ENCODE measurements at places on chromosomes 5 and 9.

DNA sequence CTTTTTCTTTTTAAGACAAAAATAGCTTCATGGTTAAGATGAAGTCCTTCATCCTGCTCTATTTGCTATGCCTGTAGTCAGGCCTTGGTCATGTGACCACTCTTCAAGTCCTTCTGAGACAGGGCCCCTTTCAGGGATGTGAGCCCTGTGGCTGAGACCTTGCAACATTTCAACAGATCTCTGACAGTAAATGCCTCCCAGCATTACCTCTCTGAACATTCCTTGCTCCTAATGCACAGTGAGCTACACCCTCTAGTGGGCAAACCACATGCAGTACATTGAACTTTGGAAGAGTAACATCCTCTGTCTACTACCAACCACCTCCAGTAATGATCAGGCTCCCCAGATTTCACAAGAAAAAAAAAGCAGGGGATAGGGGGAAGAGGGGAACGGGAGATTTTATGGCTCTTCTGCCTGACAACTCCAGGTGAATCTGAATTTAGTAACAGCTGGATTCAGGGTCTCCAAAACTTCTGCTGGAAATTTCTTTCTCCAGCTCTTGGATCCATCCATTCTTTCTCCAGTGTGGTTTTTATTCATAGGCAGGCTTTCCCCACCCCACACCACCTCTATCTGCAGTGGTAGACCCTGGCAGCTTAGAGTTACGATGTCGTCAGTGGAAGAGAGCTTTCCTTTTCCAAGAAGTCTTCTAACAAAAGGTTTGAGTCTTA, 8.9 kb upstream of the FBXO38 start:
- no peaks in the 10 kb centered on the region for H3K36me3 ChIP-seq
- no peaks in the 10 kb centered on the region for H3K4me1 ChIP-seq
- no peaks in the 10 kb centered on the region for H3K27me3 ChIP-seq
- H3K4me3 ChIP-seq, result no peak overlapping the region

DNA sequence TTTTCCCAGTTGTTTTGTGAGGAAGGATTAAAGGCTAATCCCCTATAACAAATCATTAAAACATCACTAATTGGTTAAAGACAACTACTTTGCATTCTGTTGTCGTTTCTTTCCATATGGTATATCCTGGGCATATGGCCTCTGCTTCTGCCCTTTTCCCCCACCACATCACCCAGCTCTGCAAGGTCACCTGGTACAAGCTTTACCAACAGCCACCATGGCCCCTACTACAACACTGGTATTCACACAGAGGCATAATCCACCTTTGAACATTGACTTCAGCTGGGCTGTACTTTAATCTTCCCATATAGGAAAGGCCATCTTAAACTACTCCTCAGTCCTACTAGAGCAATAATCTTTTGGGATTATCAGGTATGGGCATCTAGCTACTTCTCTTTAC, 866.1 kb downstream of the TLE4 start:
- H3K27ac ChIP-seq, result no peak overlapping the region
- no peak overlapping the region for H3K4me3 ChIP-seq
- no peaks in the 10 kb centered on the region for H3K4me1 ChIP-seq
- DNase-seq, result no peak

GRCh38 chr9:120532475-120532874, 47.5 kb downstream of the CDK5RAP2 start:
- H3K27me3 ChIP-seq, result no peaks in the 10 kb centered on the region
- H3K36me3 ChIP-seq, result peaks cover 2% of the 10 kb centered on the region
- H3K4me1 ChIP-seq, result no peaks in the 10 kb centered on the region
- peak; percentile 53 for DNase-seq
- no peak overlapping the region for H3K27ac ChIP-seq

GRCh38 chr9:11792870-11793269, 900.3 kb upstream of the TYRP1 start:
- no peak overlapping the region for H3K4me3 ChIP-seq
- no peaks in the 10 kb centered on the region for H3K36me3 ChIP-seq
- H3K27ac ChIP-seq, result no peak overlapping the region
- H3K4me1 ChIP-seq, result no peaks in the 10 kb centered on the region
- no peak for DNase-seq
- H3K27me3 ChIP-seq, result no peaks in the 10 kb centered on the region

DNA sequence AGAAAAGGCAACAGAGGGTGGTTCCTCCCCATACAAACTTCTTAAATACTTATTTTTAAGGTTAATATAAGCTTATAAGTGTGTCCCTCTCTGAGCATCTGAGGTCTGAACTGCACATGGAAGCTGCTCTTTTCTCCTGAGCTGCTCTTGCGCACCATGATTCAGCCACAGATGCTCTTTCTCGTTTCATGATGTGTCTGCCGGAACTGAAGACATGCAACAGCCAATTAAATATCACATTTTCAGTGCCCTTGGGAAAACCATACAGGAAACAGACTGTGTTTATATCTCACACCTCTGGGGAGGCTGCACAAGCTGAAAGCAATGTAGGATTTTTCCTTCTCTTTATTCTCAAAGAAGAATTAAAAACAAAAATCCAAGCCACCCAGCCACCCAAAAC, 96.8 kb upstream of the NREP start:
- H3K36me3 ChIP-seq, result no peaks in the 10 kb centered on the region
- peaks cover 2% of the 10 kb centered on the region for H3K4me1 ChIP-seq
- H3K27me3 ChIP-seq, result no peaks in the 10 kb centered on the region
- no peak overlapping the region for H3K4me3 ChIP-seq
- no peak overlapping the region for H3K27ac ChIP-seq
- DNase-seq, result peak; percentile 61

- H3K27ac ChIP-seq, result peak overlapping the region; percentile 81
- H3K27me3 ChIP-seq, result no peaks in the 10 kb centered on the region
- peaks cover 44% of the 10 kb centered on the region for H3K4me1 ChIP-seq
- H3K4me3 ChIP-seq, result no peak overlapping the region
These were observed 20.4 kb downstream of the ERGIC1 start for GRCh38 chr5:172854451-172854871.

GRCh38 chr9:16833296-16833835, 37.1 kb downstream of the BNC2 start:
- no peaks in the 10 kb centered on the region for H3K27me3 ChIP-seq
- H3K4me3 ChIP-seq, result no peak overlapping the region
- peaks cover 3% of the 10 kb centered on the region for H3K4me1 ChIP-seq
- no peak for DNase-seq

DNA sequence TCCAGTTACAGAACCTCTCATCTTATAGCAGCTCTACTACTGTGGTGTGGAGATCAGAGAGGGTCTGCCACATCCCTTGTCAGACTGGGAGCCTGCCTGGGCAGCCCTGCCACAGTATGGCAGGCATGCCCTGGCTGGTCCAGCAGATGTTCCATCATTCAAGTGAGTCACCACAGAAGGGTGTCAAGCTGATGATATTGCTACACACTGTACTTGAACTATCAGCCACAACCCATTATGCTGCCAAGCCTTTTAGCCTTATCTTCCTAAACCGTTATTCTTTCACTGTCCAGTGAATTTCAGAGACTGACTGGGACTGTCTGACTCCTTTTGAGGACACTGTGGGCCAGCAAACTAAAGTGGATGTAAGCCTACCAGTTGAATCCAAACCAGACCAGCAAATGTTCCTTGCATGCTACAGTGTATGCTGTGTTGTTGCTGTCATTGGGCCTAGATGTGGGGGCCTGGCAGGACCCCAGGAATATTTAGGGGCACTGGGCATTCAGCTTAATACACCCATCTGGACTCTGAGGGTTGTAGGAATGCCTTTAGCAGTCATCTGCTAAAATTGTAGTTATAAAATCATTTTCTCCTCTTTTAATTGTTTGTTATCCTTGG, 202.6 kb downstream of the NR3C1 start:
- peaks cover 7% of the 10 kb centered on the region for H3K4me1 ChIP-seq
- H3K36me3 ChIP-seq, result no peaks in the 10 kb centered on the region
- H3K4me3 ChIP-seq, result no peak overlapping the region

GRCh38 chr9:1383899-1384455, 333.8 kb downstream of the DMRT2 start:
- no peak overlapping the region for H3K27ac ChIP-seq
- H3K4me1 ChIP-seq, result no peaks in the 10 kb centered on the region
- DNase-seq, result no peak
- H3K4me3 ChIP-seq, result no peak overlapping the region

DNA sequence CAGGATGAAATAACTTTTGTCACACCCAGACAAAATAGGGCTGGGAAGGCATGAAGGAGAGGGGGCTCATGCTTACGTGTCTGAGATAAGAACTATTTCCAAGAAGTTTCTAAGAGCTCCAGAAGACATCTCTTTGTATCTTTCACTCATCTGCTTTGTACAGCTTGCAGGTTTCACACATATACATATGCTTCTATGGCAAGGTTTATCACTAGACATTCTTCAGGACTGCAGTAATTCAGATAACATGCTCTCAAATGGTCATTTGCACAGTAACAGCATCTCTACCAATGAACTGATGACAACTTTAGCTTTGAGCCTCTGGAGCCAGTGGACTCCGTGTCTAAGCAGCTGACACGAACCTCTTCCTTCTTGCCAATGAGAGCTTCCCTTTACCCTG, 3.2 kb downstream of the OR1J1 start:
- H3K4me3 ChIP-seq, result no peak overlapping the region
- no peaks in the 10 kb centered on the region for H3K36me3 ChIP-seq
- DNase-seq, result no peak

- no peak overlapping the region for H3K4me3 ChIP-seq
- H3K27me3 ChIP-seq, result no peaks in the 10 kb centered on the region
- no peaks in the 10 kb centered on the region for H3K36me3 ChIP-seq
- H3K4me1 ChIP-seq, result no peaks in the 10 kb centered on the region
- DNase-seq, result no peak
- H3K27ac ChIP-seq, result no peak overlapping the region
These were observed 1196.9 kb upstream of the C9orf72 start for GRCh38 chr9:28770226-28770625.

GRCh38 chr5:178388386-178389025, 155.9 kb upstream of the PHYKPL start:
- H3K36me3 ChIP-seq, result no peaks in the 10 kb centered on the region
- H3K27ac ChIP-seq, result no peak overlapping the region
- H3K4me3 ChIP-seq, result no peak overlapping the region
- H3K4me1 ChIP-seq, result no peaks in the 10 kb centered on the region

GRCh38 chr5:13278148-13278547, 666.3 kb downstream of the DNAH5 start:
- H3K27me3 ChIP-seq, result no peaks in the 10 kb centered on the region
- no peaks in the 10 kb centered on the region for H3K36me3 ChIP-seq
- no peak overlapping the region for H3K4me3 ChIP-seq
- H3K27ac ChIP-seq, result no peak overlapping the region

DNA sequence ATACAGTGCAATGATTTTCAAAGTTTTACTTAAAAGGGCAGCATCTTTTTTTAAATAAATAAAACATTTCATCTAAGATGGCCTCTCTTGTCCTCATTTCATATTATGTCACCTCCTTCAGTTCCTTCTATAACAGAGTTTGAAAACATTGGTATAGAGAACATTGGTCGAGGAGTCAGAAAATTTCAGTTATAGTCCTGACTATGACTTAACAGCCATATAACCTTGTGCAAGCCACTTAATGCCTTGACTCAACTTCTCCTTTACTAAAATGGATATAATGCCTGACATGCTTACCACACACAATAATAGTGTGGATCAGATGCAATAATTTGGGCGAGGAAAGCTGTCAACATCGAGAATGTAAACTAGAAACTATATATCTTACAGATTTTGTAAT, 22.6 kb downstream of the SSBP2 start:
- no peaks in the 10 kb centered on the region for H3K4me1 ChIP-seq
- H3K27me3 ChIP-seq, result no peaks in the 10 kb centered on the region
- DNase-seq, result no peak
- H3K4me3 ChIP-seq, result no peak overlapping the region
- H3K36me3 ChIP-seq, result no peaks in the 10 kb centered on the region

DNA sequence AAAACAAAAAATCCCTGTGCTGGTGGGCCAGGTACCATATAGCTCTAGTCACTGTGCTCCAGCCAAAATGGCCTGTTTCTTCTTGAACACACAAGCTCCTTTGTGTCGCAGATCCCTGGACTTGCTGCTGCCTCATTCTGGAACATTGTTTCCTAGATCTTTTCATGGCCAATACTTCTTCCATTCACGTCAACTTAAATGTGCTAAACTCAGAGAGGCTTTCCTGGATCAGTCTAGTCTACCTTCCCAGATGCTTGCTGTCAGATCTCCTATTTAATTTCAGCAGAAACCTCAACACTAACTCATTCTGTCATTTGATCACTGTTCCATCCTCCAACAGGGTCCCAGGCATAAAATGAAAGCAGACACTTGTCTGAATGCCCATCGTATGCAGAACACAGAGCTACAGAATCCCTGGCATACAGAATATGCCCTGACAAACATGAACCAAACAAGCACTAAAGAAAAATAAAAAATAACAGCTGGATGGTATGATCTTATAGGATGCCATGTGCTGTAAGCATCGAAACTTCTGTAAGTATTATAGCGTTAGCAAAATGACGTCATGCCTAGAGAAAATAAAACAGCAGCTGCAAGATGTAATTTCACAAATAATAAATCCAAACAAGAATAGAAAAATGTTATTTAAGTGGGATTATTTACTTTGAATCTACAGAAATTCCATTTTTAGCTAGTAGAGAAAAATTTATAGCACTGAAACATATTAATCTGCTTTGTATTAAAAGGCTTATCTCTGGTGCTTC, 403.7 kb upstream of the DAP start:
- no peaks in the 10 kb centered on the region for H3K36me3 ChIP-seq
- peak; percentile 1 for DNase-seq
- H3K4me1 ChIP-seq, result no peaks in the 10 kb centered on the region
- no peaks in the 10 kb centered on the region for H3K27me3 ChIP-seq
- no peak overlapping the region for H3K4me3 ChIP-seq

GRCh38 chr5:60521376-60522291, 178.3 kb downstream of the DEPDC1B start:
- H3K4me1 ChIP-seq, result no peaks in the 10 kb centered on the region
- no peaks in the 10 kb centered on the region for H3K27me3 ChIP-seq
- no peaks in the 10 kb centered on the region for H3K36me3 ChIP-seq
- DNase-seq, result no peak
- no peak overlapping the region for H3K27ac ChIP-seq

DNA sequence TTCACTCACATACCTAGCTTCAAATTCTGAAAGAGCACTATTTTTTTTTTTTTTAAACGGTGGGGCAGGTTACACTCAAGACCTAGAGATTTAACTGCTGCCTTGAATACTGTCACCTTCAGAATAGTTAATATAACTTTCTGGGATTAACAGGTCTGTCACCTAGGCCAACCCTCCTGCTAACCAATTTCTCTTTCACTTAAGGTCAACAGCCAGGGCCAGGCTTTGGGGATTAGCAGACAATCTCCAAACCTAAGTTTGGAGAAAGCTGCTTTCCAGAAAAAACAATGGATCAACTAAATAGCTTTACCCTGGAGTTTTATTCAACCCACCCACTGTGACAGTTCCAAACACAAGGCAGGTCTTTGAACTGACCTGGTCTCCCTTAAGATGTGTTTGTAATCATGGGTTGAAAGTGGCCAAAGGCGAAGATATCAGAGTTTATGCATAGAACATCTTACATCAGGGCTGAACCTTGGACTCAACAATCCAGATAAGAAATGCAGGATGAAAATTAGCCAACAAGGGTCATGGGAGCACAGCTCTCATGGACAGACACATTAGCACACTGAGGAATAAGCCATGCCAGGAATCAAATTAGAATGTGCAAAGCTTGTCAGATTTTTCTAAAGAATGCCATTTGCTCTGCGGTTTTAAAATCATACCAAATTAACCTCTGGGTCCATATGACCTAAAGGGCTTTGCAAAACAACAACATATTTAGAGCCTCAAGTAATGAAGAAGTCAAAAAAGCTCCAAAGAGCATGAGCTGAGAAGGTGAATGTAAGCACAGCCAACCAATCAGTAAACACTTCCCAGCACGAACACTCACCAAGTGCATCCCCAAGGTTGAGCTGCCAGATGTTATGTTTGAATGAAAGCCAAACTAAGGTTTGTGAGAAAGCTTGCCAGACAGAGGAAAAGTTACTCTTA, 538.5 kb upstream of the DMAC1 start:
- no peak overlapping the region for H3K27ac ChIP-seq
- H3K27me3 ChIP-seq, result no peaks in the 10 kb centered on the region
- H3K36me3 ChIP-seq, result no peaks in the 10 kb centered on the region
- H3K4me3 ChIP-seq, result no peak overlapping the region

All from fibroblast of lung (primary cell).